ENCODE measurements at places on chromosomes 3 and 15.

DNA sequence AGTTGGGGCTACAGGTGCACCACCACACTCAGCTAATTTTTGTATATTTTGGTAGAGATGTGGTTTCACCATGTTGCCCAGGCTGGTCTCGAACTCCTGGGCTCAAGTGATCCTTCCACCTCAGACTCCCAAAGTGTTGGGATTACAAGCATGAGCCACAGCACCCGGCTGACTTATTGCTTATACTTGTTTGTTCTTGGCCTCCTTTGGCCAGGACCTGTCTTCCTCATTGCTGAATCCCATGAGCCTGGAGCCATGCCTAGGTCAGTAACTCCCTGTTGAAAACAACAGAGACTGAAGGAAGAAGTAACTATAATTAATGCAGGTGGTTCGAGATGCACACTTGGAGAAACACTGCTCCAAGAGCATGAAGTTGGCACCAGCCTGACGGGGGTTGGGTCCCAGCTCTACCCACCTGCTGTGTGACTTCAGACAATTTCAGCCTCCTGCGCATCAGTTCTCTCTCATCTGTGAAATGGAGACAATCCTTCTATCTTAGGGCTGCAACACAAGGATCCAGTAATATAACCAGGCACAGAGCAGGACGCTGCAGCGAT is 38.9 kb downstream of the CPN2 start:
- no peak for DNase-seq

- no peak for DNase-seq
Observed at GRCh38 chr15:85048430-85048829, 66.8 kb downstream of the PDE8A start.

DNA sequence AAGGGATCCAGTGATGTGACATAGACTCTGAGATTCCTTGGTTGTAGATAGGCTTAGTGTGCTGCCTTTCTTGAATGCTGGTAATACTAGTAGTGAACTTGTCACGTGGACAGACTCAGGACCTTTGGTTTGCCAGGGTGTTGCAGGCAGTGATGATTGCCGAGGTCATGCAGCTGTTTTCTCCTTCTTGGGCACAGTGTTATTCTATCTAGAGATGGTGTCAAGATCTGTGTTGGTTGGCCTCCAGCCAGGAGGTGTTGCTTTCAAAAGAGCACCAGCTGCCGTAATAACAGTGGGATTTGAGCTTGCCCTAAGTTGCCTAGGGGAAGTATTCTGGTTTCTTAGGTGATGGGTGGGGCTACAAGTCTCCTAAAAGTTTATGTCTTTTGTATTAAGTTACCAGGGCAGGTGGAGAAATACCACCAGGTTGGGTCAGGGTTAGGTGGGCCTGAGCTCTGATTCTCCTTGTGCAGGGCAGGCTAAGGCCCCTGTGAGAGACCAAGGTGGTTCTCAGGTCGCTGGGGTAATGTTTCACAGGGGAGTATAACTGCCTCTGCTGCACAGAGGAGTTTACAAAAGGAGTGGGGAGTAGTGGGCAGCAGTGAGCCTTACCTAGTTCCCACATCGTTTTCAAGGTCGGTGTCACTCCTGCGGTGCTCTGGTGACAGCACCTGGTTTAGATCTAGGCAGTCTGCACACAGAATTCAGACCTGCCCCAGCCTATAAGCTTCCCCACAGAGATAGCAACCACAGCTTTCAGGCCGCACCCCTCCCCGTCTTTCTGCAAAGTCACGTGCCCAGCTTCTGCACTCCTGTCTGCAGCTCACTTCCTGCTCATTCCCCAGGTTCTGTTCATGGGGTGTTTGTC is 350.3 kb downstream of the DOCK3 start:
- peak; percentile 41 for DNase-seq

GRCh38 chr15:67850994-67851571 is 11.2 kb upstream of the RNU6-1 start:
- no peak for DNase-seq

GRCh38 chr3:11373654-11374053 is 101.5 kb downstream of the ATG7 start:
- no peak for DNase-seq

DNA sequence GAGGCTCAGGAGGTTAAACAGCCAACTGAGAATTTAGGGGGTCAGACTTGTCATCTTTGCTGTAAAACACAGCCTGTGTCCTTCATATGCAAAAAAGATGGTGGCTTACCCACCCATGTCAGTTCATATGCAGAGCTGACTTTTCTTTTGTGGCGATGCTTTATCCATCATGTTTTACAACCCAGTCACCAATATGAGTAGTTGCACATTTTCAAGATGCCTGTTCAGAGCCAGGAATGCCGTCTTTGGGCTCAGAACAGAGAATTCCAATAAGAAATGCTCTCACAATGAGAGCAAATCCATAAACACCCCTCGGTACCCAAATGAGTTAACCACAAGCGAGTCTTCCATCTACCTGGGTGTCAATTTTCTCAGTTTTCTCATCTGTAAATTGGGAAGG is 83.6 kb downstream of the TIGIT start:
- DNase-seq, result no peak

GRCh38 chr3:133573054-133573628 is 345 bp upstream of the CDV3 start:
- DNase-seq, result peak; percentile 99

DNA sequence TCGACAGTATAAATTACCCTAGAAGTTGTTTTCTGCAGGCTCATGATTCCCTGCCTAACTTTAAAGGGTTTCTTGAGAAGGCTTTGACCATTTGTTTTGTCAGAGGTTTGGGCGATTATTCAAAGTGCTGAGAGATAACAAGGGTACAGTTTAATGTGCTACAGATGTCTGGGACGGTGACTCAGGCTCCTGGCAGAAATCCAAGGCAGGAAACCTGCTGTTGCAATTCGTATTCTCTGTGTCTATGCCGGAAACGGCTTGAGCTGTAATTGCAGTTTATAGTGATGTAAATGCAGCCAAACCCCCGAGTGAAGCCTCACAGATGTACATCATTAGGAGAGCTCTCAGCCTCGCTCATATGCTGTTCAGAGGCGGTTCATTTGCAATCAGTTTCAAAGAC is 65.6 kb downstream of the SYNPR start:
- DNase-seq, result no peak

DNA sequence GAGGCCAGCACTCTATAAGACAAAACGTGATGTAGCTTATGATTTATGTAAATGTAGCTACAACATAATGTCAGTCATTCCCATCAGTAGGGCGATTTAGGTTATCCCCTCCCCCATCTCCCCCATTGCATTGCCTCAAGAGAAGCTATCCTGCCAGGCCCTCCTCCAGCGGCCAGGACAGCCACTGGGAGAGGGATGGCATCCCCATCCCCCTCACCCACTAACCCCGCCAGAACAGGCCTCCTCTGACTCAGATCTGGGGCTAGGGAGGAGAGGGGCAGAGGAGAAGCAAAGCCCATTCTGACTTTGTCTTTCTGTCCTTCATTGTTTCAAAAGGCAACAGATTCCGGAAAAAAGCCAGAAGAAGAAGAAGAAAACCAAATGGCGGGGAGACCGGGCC is 32.6 kb upstream of the ESYT3 start:
- DNase-seq, result no peak

GRCh38 chr3:10170915-10171478 is 6.3 kb downstream of the IRAK2 start:
- DNase-seq, result no peak

DNA sequence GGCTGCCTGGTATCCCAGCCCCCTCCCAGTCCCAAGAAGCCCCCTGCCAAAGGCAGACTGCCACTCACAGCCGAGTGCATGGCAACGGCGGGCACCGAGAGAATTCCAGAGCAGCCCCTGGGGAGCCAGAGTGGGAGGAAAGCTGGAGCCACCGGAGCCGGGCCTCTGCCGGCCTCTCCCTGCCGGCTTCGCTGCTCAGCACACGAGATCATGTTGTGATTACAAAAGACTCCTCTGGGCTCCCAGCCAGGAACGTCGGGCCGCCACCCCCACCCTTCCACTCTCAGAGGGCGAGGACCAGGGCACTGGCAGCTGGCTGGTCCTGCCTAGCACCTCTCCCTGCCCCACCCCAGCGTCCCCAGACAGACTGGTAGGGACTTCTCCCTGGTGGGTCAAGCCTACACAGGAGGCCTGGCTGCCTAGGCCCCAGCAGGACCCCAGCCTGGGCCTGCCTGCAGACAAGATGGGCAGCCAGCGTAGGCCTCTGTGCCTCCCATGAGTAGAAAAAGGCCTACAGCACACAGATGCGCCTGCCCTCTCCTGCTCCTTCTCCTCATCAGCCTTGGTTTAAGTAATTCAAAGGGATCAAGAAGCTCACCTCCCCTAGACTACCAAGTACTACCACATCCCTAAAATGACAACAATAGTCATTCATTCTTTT is at the start of gene CCDC9B:
CCDC9B (minus strand) TSS at position 200 of the 661 bp plus-strand sequence; CDS start at position 80, 120 bp downstream.
- no peak for DNase-seq

DNA sequence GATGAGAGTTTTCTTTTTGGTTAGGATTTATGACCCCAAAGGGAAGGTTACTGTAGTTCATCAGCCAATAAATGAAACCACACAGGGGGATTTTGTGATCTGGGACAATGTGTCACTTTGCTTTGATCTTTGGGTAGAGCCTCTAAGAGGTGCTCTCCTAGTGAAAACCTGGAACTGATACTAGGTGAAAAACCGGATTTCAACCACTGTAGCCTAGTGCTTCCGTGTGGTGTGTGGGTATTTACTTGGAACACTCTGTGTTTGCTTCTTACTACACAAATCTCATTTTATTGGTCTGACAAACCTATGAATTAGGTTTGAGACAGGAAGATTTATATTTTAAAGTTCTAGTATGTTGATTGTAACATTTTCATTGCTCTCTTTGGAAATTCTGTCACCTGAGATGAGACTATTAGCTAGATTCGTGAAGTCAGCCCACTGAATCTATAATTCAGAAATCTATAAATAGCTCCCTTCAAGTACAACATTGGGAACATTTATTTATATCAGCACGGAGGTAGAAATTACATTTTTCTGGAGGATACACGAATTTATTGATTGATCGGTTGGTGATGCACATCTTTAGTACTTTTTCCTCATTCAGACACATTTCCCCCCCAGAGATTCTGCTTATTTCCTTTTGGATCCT is 119.8 kb downstream of the AKAP13 start:
- DNase-seq, result no peak

DNA sequence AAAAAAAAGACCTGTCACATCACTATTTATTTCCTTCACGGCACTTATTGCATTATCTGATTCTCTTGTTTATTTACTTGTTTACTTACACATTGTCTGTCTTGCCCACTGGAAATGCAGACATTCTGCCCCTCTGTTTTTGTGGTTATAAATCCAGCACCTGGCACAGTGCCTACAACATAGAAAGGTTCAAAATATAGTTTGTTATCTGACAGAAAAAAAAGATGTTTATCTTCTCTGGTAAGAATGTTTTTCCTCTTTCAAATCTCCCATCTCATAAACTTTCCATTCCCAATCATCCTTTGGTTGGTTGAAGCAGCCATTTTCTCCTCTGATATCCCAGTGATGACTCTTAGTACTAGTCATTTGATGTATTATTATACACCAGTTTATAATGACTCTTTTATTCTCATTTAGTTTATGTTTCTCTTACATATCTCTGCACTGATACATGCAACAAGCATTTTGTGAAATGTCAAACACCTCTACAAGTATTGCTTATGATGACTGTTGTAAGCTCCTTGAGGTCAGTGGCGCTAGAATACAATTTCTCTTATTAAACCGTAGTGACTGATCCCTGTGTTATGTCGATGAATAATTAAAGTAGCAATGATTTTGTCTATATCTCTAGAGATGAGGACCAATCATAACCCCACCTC is 398.4 kb upstream of the TBL1XR1 start:
- no peak for DNase-seq

DNA sequence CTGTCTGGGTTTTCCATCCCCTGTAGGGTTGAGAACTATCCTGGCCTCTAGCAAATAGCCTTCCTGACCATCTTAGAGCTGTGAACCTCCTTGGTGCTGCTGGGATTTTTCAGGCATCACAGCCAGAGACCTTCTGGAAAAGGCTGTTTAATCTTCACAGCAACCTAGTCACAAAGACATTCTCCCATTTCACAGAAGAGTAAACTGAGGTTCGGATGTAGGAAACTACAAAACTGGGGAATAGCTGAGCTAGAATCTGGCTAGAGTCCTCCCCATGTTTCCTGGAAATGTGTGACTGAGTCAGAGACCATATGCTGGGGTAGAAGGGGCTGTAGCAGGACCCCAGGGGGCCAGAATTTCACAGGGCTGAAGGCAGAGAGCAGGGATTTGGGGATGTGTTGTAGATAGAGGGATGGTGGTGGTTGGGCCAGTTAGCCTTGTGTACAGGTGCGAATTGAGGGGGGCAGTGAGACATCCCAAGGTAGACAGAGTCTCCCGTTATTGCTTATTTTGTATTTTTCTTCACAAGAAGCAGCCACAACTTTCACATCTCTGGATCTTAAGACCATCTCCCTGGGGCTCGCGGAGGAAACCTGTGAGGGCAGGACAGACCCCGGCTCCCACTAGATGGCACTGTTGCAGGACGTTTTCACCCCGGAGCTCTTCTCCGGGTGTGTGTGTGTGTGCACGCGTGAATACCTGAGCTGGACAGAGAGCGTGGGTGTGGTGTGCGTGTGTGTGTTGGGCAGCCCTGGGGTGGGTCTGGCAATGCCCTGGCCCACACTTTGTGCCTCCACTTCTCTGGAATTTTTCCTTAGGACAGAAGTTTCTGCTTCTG is 66.9 kb upstream of the PRR23C start:
- peak; percentile 35 for DNase-seq

GRCh38 chr15:87959080-87959479 is 297.5 kb downstream of the NTRK3 start:
- no peak for DNase-seq

DNA sequence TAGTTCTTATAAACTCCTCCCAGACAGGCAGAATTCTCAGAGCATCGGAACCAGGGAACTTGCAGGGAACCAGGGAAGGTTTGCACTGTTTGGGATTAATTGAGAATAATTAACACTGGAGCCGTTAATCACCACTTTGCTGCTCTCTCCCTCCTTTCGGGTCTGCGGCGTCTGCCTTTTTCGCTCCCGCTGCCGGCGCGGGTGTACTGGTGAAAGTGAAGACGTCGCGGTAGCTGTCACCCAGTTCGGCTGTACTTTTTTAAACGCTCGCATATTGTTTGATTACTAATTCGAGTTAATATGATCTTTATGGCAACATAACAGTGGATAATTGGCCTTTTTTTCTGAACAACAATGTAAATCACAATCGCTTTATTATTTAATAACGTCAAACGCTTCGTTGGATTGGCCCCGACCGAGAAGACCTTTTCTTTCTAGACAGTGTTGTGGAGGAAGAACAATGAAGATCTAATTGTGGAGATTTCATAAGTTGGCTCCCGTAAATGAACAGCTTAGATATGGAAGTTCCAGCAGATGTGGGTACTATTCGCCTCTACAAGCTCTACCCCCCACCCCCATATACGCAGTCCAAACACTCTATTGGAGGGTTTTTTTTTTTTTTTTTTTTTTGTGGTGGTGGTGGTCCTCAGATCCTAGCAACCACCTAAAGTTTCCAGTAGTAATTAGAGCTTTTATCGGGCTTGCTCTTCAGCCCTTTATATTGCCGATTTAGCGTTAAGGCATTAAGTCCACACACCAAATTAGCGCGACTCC is 12.7 kb downstream of the SOX2 start:
- DNase-seq, result no peak

GRCh38 chr3:94234177-94234788 is 171.4 kb downstream of the NSUN3 start:
- DNase-seq, result no peak

Data from activated CD8-positive, alpha-beta memory T cell treated with anti-CD3 and anti-CD28 coated beads for 1 hour (primary cell).